ENCODE measurements at places on chromosomes 11 and 22.

- DNase-seq: no peak
These were observed 13.1 kb downstream of the ENDOD1 start for GRCh38 chr11:95102733-95103132.

- no peak for DNase-seq
These were observed 23.3 kb downstream of the ALKBH3 start for GRCh38 chr11:43903969-43904368.

- DNase-seq: no peak
These were observed 34.6 kb upstream of the MN1 start for GRCh38 chr22:27836181-27836580.

DNA sequence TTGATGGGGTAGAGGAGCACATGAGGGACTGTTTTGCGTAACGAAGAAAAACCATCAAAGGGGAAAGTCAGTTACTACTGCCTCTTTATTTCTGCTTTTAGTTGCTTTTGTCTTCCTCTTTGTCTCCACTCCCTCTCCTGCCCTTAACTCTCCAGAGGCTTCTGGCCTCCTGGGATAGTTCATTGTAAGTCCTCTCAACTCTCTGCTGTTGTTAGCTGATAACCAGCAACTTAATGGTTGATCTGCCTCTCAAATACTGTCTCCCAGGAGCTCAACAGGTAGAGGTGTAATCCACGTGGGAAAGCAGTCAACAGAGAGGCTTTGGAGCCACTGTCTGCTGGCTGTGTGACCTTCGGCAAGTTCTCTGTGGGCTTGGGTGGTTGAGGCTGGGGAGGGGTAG is 47.3 kb downstream of the CCDC81 start:
- DNase-seq: no peak

- DNase-seq: no peak
These were observed 1.0 kb downstream of the MS4A4A start for GRCh38 chr11:60281485-60281884.

GRCh38 chr11:130528298-130529261 is 80.1 kb downstream of the ADAMTS15 start:
- no peak for DNase-seq

DNA sequence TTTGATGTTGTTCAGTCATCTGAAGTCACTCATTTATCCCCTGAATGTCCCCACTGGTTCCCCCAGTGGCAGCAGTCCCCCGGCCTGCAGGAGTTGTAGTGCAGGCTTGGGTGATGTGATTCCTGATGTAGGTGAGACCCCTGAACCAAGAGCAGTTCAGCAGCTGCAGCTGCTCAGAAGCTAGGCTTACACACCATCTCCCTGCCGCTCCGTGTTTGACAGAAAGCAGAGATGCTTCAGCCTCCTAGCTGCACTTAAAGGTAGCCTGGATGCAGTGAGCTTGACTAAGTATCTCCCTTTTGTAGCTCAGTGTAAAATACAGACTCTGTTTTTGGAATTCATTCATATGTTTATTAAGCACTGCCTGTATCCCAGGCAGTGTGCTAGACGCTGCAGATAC is 47.3 kb downstream of the C22orf31 start:
- no peak for DNase-seq

DNA sequence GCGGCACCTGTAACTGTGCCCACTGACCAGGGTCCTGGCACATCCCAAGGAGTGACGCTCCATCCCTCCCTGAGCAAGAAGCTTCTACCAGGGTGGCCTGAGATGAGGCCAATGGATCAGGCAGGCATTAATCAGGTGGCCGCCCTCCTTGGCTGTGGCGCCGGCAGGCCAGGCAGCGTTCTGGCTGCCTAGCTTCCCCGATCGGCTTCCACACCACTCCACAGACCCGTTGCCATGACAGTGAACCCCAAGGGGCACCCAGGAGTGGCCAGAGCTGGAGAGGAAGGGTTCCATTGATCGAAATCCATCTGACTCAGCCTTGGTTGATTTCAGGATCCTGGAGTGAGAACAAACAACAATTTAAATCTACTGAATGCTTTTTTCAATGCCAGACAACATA is 20.5 kb downstream of the LRRC55 start:
- DNase-seq: no peak

- no peak for DNase-seq
These were observed 16.4 kb downstream of the CSNK2A3 start for GRCh38 chr11:11336664-11337063.

DNA sequence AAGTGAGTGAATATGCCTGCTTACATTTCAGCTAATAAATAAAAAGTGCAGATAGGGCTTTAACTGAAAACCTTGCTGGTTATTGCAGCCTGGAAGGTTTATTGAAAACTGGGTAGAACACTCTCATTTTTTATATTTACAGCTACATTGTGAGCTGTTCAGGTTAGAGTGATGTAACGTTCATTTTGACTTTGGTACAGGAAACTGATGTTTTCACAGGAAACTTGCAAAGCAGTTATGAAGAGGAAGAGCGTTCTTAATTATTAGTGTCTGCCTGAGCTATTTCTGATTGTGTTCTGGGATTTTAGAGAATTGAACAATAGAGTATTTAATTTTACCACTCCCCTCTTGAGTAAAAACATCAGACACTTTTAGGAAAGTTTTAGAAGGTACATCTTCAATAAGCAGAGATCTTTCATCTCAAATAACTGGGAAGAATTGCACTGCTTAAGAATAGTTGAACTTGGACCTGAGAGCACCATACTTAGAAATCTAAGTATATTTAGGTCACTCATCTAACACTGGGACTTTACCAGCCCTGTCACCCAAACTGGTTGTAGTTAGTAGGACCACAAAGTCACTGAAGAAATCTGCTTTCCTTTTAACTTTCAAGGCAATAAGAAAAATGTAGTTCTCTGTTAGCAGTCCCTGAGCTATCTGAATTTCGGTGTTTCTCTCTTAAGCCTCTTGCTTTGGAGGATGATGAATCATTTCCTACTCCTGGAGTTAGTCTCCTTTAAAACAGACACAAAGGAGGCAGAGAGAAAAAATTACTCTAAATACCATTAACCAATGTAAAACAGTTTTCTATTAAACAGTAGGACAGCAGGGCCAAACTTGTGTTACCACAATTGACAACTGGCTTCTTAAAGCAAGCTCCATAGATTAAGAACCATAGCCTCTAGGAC is 128.6 kb upstream of the DDI1 start:
- DNase-seq: no peak

DNA sequence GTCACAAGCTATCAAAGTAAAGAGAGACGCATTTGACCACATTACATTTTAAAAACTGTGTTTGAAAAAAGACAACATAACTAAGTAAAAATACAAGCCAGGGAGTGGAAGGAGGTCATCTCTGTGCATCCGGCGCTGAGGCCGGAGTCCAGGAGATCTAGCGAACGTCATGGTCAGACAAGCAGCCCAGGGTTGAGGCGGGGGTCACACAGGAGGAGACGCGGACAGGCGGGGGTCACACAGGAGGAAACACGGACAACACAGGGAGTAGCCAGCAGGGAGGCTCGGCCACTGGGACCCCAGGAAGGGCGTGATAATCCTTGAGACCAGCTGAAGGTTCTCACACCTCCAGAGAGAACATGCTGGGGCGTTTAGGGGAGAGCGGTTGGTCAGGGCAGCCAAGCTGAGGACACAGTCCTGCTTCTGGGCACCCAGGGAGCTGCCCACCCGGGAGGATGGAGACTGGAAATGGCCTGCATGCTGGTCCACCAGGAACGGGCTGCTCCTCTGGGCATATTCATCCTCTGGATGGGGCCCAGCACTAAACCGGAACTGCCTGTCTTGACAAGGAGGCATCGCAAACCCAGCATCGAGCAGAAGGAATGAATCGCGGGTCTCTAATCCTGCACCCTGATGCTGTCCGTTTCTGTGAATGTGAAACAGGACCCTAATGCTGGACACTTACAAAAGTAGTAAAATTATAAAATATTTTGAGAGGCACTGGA is 40.9 kb upstream of the MUC5AC start:
- DNase-seq: no peak

GRCh38 chr11:129803533-129803932 is 12.1 kb upstream of the TMEM45B start:
- DNase-seq: no peak

GRCh38 chr11:36390963-36391471 is 94.9 kb downstream of the PRR5L start:
- no peak for DNase-seq

GRCh38 chr11:61486779-61487178 is 21.8 kb upstream of the LRRC10B start:
- no peak for DNase-seq
